SHP77 treated with DMSO at 0.1 percent for 48 hours (cell line): ENCODE measurements at places on chromosomes 11 and 22.

DNA sequence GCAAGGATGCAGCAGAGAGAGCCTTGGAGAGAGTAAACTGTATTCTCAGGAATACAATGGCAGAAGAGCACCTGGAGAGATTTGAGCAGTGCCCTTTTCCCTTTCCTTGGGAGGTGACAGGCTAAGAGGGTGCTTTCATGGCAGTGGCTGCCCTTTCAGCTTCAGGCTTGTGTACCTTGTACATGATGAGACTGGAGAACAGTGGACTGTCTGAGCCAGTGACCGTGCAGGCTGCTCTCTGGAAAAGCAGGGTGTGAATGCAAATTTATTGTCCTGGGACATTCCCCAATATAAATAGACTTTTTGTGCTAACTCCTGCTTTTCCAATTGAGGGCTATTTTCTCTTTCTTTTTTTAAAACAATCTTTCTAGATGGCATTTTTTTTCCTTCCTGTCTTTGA lies 99.3 kb downstream of the TRIM44 start:
- no peak for DNase-seq

GRCh38 chr11:75586395-75586794 lies 24.3 kb downstream of the SERPINH1 start:
- DNase-seq: no peak

DNA sequence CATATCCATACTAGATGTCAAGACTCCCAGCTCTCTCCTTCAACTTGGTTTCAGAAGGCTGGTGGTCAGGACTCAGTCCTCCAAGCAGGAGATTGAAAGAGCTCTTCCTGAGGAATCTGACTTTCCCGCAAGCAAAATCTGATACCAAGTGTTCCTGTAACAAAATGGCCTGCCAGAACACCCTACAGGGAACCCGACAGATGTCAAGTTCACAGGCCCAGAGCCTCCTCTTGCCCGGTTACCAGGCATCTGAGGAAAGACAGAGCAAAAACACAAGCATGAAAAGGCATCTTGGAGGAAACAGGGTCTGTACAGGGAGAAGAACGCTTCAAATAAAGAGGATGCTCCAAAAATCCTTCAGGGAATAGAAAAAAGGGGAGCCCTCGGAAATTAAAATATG lies 8.7 kb upstream of the KCNJ5 start:
- no peak for DNase-seq

GRCh38 chr11:14617241-14618027 lies 26.2 kb upstream of the PDE3B start:
- DNase-seq: no peak

DNA sequence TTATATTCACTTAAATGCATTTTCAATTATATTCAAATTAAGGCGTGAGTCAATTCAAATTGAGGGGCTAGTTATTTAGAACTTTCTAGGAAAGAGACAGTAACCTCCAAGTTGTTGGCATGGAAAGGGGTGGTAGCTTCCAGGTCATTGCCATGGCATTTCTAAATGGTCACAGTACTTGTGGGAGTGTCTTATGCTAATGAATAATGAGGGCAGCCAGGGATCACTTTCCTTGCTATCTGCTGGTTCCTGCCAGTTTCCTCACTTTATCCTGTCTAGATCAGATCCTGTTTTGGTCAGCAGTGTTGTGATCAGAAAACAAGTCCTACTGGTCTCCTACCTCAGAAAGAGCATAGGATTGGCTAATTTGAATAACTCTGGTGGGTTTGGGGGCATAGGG lies 21.8 kb upstream of the RNASEH2C start:
- DNase-seq: no peak

- DNase-seq: no peak
Observed at GRCh38 chr11:37612146-37612545, 1014.1 kb upstream of the RAG2 start.

DNA sequence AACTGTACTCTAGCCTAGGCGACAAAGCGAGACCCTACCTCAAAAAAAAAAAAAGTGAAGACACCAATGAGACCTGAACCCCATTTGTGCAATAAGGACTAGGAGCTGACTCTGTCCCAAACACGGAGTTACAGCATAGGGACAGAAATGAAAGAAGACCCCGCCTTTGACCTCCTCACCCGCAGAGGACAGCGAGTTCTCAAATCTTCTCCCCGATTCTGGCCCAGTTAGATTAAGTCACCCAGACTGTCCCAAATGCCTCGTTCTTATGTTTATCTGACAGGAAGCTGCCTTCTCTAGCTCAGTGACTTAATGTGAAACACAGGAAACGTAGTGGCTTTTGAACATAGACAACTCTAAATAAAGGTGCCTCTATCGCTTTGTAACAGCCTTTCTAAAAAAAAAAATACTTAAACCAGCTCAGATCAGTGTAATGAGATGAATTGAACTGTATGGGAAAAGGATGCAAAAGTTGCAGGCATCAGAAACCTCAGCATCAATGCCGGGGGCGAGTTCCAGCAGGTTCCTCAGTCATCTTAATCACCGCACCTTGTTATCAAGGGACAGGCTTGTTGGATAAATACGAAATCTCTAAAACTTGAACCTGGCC lies 10.6 kb downstream of the MYH9 start:
- no peak for DNase-seq

- no peak for DNase-seq
Observed at GRCh38 chr11:12744826-12745502, 70.7 kb downstream of the TEAD1 start.

- peak; percentile 2 for DNase-seq
Observed at GRCh38 chr11:1049431-1049891, 12.9 kb upstream of the MUC6 start.

DNA sequence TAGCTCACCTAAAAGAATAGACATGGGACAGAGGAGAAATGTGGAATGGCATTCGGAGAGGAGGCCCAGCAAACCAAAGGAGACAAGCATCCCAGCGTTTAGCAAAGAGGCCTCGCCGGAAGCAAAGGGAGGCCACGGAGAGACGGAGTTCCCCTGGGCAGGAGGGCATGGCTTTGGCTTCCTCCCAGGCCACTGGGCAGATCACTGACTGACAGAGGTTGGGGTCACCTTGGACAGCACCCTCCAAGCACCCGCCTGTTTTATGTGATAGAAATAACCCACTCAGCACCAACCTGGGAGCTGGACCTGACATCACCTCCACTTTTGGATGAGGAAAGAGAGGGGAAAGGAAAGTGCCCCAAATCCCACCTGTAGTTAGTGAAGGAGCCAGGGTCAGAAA lies 434.1 kb downstream of the BRD1 start:
- DNase-seq: no peak

DNA sequence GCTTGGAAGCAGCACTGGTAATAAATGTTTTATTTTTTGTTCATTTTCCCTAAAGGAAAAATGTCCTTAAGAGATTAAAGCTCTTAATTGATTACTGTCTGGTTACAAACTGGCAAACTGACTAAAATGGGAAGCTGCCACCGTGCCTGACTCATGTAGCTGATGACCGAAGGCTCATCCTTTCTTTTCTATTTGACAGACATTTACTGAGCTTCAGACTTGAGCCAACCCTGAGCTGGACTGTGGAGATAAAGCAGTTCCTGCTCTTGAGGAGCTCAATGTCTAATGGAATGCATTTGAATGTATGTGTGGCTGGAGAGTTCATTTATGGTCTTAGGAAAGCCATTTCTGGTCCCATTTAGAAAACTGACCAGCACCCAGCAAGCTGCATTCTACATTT lies 91.3 kb downstream of the RNF169 start:
- DNase-seq: no peak

DNA sequence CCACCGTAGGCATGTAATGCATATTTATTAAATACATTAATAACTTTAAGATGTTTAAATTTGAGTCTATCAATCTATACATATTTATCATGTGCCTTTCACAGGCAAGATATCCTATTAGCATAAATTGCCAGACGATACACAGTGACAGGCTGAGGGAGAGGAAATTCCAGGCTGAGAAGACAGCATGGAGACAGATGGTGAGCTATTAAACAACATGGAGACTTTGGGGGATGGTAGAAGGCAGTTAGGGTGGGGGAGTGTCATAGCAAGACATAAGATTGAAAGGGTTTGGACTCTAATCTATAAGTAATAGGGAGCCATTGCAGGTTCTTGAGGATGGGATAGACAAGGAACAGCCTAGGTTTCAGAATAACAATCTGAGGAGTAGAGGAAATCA lies 138.5 kb downstream of the NXPE2 start:
- no peak for DNase-seq

- DNase-seq: no peak
Observed at GRCh38 chr11:92035488-92035887, 189.1 kb upstream of the FAT3 start.

DNA sequence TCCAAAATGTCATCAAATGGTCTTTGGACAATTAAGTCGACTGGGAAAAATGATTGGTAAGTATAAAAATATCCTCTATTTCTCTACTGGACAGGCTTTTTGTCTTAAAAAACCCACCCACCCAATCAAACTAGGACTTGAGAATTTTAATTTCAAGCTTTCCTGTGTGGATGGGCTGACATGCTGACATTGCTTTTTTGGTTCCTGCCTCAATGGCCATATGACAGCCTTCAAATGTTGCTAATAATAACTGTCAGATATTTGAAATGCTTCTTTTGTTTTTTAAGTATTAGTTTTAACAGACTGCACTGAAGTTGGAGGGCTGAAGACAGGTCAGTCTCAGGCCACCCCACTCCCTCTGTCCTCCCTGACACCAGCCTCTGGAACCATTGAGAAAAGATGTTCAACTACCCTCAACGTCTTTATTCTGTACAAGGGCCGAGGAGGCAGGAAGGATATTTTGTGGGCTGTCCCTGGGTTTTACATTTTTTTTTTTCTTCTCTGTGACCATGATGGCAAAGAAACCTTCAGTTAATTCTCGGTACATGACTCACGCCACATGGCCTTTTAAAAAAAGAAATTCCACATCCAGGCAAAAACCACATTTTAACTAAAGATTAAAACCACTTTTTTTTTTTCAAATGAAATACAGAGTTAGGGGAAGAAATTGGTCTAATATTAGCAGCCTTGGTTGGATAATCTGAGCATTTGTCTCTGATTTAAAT lies 130.4 kb downstream of the SLC1A2 start:
- no peak for DNase-seq

- DNase-seq: no peak
Observed at GRCh38 chr11:113595810-113596594, 110.1 kb downstream of the TMPRSS5 start.

- DNase-seq: no peak
Observed at GRCh38 chr11:123521001-123521400, 90.9 kb downstream of the GRAMD1B start.

- DNase-seq: no peak
Observed at GRCh38 chr22:28999510-28999909, 62.1 kb downstream of the C22orf31 start.

DNA sequence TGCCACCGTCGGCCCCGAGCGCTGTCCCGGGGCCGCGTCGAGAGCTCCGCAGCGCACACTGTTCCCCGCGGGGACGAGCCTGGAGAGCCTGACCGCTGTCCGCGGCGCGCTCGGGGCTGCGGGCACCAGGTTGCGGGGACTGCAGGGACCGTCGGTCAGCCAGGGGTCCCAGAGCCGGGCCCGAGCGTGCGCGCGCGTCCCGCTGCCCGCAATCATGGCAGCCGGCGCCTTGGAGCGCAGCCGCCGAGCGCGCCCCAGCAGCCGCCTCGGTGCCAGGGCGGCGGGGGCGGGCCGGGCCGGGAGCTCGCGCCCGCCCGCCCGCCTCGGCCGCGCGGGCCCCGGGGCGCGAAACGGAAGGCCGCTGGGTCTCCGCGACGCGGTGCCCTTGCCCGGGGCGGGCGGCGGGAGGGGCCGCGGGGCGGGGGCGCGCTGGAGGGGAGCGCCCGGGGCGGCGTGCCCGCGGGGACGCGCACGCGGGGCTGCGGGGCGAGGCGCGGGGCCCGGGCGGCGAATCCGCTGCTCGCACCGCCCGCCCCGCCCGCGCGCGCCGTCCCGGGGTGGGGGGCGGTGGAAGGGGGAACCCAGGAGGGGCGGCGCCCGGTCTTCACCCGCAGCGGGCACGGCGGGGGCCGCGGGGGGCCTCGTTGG lies 79.4 kb upstream of the PPARA start:
- DNase-seq: no peak

GRCh38 chr11:2708151-2708581 lies 8.4 kb upstream of the KCNQ1OT1 start:
- DNase-seq: no peak

- DNase-seq: no peak
Observed at GRCh38 chr11:76071090-76071489, 135.2 kb downstream of the WNT11 start.

DNA sequence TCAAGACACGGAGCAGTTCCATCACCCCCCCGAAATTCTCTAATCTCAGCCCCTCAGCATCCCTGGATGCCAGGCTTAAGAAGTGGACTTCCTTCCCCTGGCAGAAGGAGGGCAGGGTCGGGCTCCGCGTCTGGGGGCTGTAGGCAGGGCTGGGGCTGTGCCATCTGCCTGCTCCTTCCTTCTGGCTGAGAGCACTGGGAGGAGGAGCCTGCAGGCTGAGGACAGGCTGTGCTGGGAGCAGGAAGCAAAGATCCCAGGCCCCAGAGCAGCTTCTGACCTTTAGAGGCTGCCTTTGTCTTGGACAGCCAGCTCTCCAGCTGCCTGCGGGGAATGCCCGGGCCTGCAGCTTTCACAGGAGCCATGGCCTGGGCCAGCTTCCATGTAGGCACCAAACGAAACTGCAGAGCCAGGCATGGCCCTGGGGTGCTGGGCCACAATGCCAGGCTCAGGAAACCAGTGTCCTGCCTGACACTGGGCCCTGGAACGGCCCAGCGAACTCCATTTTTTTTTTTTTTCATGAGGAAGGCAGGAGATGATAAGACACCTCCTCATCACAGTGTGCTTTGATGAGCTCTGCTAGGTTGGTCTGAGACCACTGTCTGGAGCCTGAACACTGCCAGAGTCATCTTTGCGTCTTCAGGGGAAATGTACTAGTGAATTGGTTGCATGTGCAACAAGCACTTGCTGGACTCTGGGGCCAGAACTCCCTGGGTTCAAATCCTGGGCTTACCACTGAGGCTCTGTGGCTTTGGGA lies 67.9 kb downstream of the MCM5 start:
- peak; percentile 27 for DNase-seq

DNA sequence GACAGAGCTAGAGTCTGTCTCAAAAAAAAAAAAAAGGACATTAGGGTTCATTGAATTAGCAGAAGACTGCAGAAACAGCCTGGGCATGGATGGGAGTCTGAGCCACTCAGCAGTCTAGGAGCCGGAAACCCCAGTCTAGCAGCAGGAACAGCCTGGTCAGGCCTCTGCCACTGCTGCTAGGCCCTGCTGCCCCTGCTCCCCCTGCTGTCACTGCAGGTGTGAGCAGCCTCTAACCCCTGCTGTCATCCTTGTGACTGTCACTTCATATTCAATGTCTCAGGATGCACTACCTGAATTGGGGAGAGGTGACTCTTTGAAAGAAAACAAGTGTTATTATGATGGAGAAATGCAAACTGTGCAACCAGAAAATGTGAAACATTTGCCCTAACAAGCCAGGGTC lies 7.0 kb upstream of the DDX17 start:
- DNase-seq: no peak

GRCh38 chr11:765025-765801 lies 12.1 kb downstream of the GATD1 start:
- DNase-seq: no peak

- no peak for DNase-seq
Observed at GRCh38 chr22:32548039-32548438, 73.4 kb downstream of the FBXO7 start.

DNA sequence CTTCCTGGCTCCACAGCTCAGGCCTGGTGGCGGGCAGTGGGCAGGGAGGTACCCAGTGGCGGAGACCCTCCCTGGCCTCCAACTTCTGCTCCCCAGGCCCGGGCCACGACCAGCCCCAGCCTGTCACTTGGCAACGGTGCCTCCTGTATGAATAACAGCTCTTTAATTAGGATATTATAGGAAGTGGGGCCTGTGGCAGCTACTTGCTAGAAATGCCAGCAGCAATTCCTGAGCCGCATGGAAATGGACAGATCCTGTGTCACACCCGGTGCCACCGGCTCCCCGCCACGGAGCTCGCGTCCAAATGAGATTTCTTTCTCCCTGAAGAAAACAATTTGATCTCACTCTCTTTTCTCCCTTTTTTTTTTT lies 104.5 kb downstream of the CHST1 start:
- DNase-seq: peak; percentile 44
